Stimulated activated CD8-positive, alpha-beta memory T cell treated with anti-CD3 and anti-CD28 coated beads, Interleukin-4, amount 100 ng/mL, for 4 hours (primary cell): ENCODE measurements at places on chromosomes 16 and 17.

DNA sequence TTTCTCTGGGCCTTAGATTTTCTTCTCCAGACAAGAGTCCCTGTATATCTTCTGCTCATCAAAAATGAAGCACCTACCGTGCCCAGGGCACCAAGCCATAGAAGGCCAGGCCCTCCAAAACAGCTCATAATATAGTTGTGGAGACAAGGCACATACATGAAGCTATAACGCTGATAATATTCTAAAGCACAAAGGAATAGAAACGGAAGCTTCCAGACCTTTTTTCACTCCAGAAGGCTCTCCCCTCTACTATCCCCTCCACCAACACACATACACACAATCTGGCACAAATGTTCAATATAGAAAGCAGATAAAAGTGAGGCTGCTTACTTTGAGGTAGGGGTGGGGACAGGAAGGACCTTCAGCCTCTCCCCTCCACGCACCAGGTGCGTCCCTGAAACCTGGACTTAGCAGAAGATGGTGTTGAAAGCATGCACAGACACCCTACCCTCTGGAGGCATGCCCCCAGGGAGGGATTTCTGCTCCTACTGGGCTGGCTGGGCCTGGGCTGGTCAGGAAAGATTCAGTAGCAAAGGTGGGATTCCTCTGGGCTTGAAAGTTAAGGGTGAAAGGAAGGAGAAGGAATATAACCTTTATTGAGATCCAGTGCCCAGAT is 14.1 kb upstream of the SUPT4H1 start:
- no peak for DNase-seq

DNA sequence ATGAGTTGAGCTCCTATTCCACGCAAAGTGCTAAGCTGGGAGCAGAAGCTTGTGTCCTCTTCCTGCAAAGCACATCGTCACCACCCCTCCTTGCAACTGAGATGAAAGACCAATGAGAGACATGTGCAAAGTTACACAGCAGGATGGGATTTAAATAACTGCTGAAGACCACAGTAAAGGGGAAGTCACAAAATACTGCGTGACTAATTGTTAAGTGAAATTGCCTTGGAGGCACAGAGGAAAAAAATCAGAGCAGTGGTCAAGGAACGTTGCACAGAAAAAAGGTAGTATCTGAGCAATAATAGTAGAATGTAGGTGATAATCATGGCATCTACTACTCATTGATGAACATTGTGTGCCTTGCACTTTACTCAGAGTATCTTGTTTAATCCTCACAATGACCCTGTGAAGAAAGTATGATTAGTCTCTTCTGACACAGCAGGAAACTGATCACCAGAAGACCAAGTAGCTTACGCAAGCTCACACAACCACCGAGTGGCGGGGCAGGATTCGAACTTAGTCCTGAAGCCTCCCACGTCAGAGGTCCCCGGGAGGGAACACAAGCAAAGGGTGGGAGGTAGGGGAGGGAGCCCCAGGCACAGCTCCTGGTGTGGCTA is 15.4 kb upstream of the MYO18A start:
- DNase-seq, result no peak

DNA sequence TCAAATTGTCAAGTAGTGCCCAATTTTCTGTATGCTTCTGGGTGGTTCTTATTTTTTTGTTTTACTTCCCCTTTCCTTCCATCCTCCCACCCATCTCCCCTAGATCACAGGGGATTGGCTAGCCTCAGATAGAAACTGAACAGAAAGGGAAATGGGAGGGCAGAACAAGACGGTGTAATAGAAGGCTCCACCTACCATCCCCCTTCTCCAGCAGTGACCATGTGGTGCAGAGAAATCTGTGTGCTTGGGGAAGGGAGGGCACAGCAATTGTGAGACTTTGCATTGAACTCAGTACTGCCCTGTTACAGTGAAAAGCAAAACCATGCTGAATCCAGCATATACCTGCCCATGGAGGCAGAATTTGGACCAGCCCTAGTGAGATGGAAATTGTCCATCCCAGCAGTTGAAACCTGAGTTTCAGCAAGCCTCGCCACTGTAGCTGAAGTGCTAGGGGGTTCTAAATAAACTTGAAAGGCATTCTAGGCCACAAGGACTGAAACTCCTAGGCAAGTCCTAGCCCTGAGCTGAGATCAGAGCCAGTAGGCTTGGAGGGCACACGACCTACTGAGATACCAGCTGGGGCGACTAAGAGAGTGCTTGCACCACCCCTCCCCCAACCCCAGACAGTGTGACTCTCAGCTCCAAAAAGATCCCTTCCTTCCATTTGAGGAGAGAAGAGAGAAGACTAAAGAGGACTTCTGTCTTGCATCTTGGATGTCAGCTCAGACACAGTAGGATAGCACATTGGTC is 5.2 kb downstream of the SLFN11 start:
- no peak for DNase-seq

- no peak for DNase-seq
Measured at GRCh38 chr16:57544124-57544653, 1.7 kb downstream of the ADGRG5 start.

DNA sequence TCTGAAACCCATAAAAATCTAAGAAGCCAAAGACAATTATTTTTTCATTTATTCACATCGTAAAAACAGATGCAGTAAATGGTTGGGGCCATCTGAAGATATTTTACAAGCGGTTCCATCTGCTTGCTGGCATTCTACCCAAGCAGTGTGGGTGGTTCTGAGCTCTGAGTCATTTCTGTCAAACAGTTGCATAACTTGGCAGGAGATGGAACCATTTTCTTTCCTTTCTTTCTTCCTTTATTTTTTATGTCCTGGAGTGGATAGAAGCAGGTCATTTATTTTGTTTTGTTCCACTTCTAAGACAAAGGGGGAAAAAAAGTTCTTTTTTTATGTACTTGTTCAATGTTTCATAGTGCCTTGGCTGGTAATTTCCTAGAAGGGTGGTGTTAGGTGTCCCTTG is 1151.9 kb upstream of the GOT2 start:
- no peak for DNase-seq

GRCh38 chr17:80254396-80255251 is 6.0 kb upstream of the RNF213 start:
- DNase-seq, result peak; percentile 31

DNA sequence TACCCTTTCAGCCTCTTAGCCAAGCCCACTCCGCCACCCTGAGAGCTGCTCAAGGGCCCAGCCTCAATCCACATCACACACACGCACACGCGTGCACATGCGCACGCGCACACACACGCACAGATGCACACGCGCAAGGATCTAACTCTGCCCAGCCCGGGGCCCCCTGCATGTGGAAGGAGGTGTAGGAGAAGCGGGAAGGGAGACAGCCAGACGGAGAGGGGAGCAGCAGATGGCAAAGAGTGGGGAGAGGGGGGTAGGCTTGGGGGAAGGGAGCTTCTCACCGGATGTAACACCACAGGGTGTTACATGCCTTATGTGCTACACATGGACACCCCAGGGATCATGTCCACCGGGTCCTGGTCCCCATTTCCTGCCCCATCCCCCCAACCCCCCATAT is 15.3 kb downstream of the DLG4 start:
- DNase-seq, result no peak
